ENCODE measurements at places on chromosomes 11 and 22.

GRCh38 chr11:95891423-95892170, 32.3 kb downstream of the MTMR2 start:
- no peak for DNase-seq

GRCh38 chr22:45199723-45200122, 36.0 kb downstream of the NUP50 start:
- DNase-seq = no peak

DNA sequence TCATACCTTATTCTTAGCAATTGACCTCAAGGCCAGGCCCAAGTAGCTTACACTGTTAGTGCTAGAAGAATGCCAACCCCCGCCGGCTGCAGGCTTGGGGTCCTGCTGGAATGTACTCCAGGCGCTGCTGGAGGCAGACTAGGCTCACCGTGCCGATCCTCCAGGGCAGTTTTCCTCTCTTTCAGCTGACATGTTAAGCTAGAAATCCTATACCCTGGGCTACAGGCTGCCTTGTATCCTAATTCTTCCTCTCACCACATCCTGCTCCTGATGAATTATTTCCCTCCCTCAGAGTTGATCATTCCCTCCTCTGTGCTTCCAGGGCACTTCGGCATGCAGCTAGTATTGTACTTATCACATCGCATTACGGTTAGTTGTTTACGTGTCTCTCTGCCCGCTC, 3.4 kb downstream of the SPTBN2 start:
- no peak for DNase-seq

- no peak for DNase-seq
These were observed 103.8 kb downstream of the RRAS2 start for GRCh38 chr11:14255238-14255534.

GRCh38 chr22:23781065-23781464, 5.7 kb upstream of the SMARCB1 start:
- DNase-seq = no peak

DNA sequence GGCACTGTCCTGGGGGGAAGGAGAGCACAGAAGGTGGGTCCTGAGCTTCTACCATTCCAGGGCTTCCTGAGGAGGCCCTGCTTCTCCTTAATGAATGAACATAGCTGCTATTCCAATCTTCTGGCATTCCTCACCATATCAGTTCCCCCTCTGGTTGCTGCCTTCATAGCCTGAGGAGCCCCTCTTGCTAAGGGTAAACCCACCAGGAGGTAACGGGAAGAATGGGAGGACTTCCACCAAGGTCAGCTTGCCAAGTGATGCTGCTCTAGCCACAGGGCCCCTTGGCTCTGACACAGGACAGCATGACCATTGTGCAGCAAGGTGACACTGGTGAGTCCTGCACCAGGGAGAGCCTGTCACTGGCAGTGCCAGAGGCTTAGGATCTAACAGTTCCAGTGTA, 1022.5 kb downstream of the TBC1D22A start:
- DNase-seq = no peak

DNA sequence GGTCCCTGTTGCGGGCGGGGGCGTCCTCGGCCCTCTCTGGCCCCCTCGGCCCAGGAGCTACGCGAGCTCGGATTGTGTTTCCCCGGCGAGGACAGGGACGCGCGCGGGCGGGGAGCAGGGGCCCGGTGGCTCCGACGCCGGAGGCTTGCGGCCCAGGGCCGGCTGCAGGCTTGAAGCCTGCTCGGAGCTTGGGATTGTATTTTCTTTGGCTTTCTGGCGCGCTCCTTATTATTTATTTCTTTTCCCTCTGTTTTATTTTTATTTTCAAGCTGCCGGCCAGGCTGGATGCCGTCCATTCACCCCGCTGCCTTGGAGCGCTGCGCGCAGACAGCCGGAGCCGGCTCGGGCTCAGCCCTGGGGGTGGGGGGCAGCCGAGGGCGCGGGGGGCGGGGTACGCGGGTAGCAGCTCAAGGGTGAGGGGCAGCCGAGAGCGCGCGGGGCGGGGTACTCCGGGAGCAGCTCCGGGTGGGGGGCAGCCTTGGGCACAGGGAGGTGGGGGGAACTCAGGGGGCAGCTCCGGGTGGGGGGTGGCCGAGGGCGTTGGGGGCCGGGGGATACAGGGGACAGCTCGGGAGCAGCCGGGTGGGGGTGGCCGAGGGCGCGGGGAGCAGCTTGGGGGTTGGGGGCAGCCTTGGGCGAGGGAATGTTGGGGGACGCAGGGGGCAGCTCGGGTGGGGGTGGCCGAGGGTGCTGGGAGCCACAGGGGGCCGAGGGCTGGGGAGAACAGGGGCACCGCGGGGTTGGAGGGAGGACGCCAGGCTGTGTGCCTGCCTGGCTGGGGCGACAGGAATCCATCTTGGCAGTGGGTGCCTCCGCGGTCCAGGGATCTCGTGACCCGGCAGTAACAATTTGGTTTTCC, 42.7 kb downstream of the KCNJ1 start:
- no peak for DNase-seq
